ENCODE measurements at places on chromosomes 13 and 19. TPM values are rescaled to one million over a fixed set of nuclear protein-coding genes. Genes with fewer than 3 reads are reported as not detected.

DNA sequence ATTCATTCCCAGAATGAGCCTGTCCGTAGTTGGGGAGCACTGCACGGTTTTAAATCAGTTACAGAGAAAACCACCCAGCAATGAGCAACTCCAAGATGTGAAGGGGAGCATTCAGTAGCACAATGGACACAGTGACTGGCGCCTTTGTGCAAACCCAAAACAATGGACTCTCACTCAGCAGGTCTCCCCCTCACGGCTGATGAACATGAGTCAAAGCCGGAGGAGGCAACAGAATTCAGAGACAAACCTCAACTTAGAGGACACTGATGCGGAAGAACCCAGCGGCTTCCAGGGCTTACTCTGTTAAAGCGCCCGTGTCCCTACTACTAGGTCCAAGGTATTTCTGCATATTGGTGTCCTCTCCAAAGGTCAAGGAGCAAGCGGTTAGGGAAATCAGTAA lies 17.7 kb downstream of the PLEKHF1 start:
- H3K4me1 ChIP-seq: no peaks in the 10 kb centered on the region
- H3K4me3 ChIP-seq: no peak overlapping the region
- H3K27me3 ChIP-seq: no peaks in the 10 kb centered on the region
- H3K36me3 ChIP-seq: no peaks in the 10 kb centered on the region

GRCh38 chr13:50340551-50341287 lies 325.5 kb downstream of the KCNRG start:
- H3K4me3 ChIP-seq: peak overlapping the region; percentile 22
- no peaks in the 10 kb centered on the region for H3K27me3 ChIP-seq
- H3K27ac ChIP-seq: no peak overlapping the region
- peaks cover 2% of the 10 kb centered on the region for H3K4me1 ChIP-seq
- H3K36me3 ChIP-seq: no peaks in the 10 kb centered on the region
- DNase-seq: peak; percentile 50

- DNase-seq: peak; percentile 55
- H3K4me1 ChIP-seq: peaks cover 3% of the 10 kb centered on the region
- no peaks in the 10 kb centered on the region for H3K27me3 ChIP-seq
- H3K4me3 ChIP-seq: peak overlapping the region; percentile 90
- no peak overlapping the region for H3K27ac ChIP-seq
- no peaks in the 10 kb centered on the region for H3K36me3 ChIP-seq
Measured at GRCh38 chr13:45120967-45121831, 889 bp downstream of the GTF2F2 start.

GRCh38 chr19:15015946-15016542 lies 33.2 kb upstream of the CASP14 start:
- peaks cover 4% of the 10 kb centered on the region for H3K27me3 ChIP-seq
- no peaks in the 10 kb centered on the region for H3K36me3 ChIP-seq
- no peak overlapping the region for H3K27ac ChIP-seq
- no peak overlapping the region for H3K4me3 ChIP-seq
- H3K4me1 ChIP-seq: no peaks in the 10 kb centered on the region
- DNase-seq: peak; percentile 49

GRCh38 chr19:54415901-54416673 lies 823 bp downstream of the TTYH1 start:
- DNase-seq: no peak
- H3K27ac ChIP-seq: no peak overlapping the region
- peaks cover 17% of the 10 kb centered on the region for H3K27me3 ChIP-seq
- H3K36me3 ChIP-seq: no peaks in the 10 kb centered on the region
- H3K4me1 ChIP-seq: no peaks in the 10 kb centered on the region

GRCh38 chr19:29674374-29675119 lies 9.3 kb downstream of the PLEKHF1 start:
- DNase-seq: no peak
- no peak overlapping the region for H3K27ac ChIP-seq
- H3K4me1 ChIP-seq: peaks cover 6% of the 10 kb centered on the region
- H3K4me3 ChIP-seq: no peak overlapping the region

DNA sequence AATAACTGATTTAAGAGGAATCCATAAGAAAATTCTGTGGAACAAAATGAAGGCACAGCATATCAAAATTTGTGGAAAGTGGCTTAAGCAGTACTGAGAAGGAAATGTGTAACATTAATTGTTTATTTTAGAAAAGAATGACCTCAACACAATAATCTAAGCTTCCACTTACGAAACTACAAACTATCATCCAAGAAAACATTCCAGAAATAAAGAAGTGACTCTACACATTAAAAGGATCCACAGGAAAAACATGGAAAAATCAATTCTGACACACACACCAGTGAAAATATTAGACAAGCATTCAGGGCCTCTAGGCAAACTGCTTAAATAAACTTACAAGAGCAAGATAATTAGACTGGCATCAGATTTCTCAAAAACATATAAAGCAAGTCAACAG lies 14.0 kb downstream of the EXOSC8 start:
- no peaks in the 10 kb centered on the region for H3K4me1 ChIP-seq
- H3K27ac ChIP-seq: no peak overlapping the region
- H3K27me3 ChIP-seq: no peaks in the 10 kb centered on the region
- peaks cover 27% of the 10 kb centered on the region for H3K36me3 ChIP-seq
- H3K4me3 ChIP-seq: no peak overlapping the region

DNA sequence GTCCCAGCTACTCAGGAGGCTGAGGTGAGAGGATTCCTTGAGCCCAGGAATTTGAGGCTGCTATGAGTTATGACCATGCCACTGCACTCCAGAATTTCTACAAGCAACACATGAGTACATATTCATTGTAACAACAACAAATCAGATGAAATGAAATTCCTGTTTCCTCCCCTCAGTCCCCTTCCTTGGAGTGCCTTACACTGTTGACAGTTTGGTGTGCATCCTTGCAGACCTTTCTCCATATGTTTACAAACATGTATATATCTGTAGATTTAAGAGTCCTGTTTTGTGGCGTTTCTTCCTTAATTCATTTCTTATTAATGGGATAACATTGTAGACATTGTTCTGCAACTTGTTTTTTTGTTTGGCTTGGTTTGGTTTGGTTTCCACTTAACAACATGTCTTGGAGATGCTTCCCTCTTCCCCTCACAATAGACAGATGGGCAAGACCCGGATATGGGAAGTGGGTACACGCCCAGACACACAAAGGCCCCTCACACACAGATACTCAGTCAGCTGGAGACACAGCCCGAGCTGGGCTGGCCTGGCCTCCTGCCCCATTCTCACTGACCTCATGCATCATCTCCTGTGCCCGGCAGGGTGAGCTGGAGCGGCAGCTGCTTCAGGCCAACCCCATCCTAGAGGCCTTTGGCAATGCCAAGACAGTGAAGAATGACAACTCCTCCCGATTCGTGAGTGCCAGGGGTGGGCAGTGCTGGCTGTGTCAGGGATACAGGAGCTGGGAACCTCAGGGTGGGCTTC lies 21.7 kb downstream of the MYH14 start:
- no peak overlapping the region for H3K27ac ChIP-seq
- H3K36me3 ChIP-seq: no peaks in the 10 kb centered on the region
- no peaks in the 10 kb centered on the region for H3K4me1 ChIP-seq
- no peak overlapping the region for H3K4me3 ChIP-seq

GRCh38 chr19:19628501-19629134 lies 598 bp upstream of the LPAR2 start:
- H3K27ac ChIP-seq: no peak overlapping the region
- peaks cover 3% of the 10 kb centered on the region for H3K4me1 ChIP-seq
- no peaks in the 10 kb centered on the region for H3K36me3 ChIP-seq
- peak overlapping the region; percentile 44 for H3K4me3 ChIP-seq
- peak; percentile 85 for DNase-seq

DNA sequence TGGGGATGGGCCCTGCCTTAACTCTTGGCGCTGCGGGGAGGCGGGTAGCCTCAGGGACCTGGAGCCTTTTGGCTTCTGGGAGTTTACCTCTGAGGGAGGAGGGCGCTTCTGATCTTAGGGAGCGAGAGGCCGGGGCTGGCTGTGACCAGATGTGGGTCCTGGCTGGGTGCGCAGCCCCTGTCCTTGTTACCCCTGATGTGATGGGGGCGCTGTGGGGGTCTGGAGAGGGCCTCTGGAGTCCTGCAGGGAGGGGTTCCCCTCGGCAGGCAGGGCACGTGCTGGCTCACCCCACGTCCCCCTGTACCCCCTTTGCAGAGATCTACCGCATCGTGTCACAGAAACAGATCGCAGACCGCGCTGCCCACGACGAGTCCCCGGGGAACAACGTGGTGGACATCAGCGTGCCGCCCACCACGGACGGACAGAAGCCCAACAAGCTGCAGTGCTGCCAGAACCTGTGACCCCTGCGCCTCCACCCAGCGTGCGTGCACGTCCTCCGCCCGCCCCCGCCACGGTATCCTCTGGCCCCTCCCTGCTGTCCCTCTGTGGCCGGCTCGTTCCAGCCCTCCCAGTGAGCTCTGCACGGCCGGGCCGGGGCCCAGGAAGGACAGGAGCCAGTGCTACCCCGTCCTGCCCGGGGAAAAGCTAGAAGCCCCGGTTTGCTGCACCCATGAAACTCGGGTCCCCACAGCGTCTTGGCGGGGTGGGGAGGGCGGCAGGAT lies 9.8 kb upstream of the MARCHF2 start:
- no peaks in the 10 kb centered on the region for H3K4me1 ChIP-seq
- H3K27ac ChIP-seq: no peak overlapping the region
- no peak overlapping the region for H3K4me3 ChIP-seq
- no peak for DNase-seq
- peaks cover 21% of the 10 kb centered on the region for H3K36me3 ChIP-seq

- peaks cover 11% of the 10 kb centered on the region for H3K4me1 ChIP-seq
- DNase-seq: no peak
Measured at GRCh38 chr13:98370806-98371515, 193.9 kb upstream of the RNF113B start.

- no peak overlapping the region for H3K27ac ChIP-seq
- no peak for DNase-seq
- H3K36me3 ChIP-seq: no peaks in the 10 kb centered on the region
- no peaks in the 10 kb centered on the region for H3K4me1 ChIP-seq
Measured at GRCh38 chr13:51858433-51859247, 3.1 kb upstream of the CCDC70 start.

HRC gene
- 7.0 TPM for total RNA-seq

DPP9 gene
- 61.9 TPM for total RNA-seq

LPAR2 gene
- 10.4 TPM for total RNA-seq

IGFL1 gene
- not detected for total RNA-seq

PDX1 gene
- not detected for total RNA-seq

Data from kidney (tissue), 22 donors.